Stimulated activated CD8-positive, alpha-beta memory T cell treated with anti-CD3 and anti-CD28 coated beads, Interleukin-7, amount 100 ng/mL, for 1 hour (primary cell): ENCODE measurements at places on chromosomes 12 and 14.
A peak's percentile ranks its signal among the peaks of the same experiment; 100 is the strongest.

- no peak for DNase-seq
These were observed 16.9 kb downstream of the ETV6 start for GRCh38 chr12:11666131-11667050.

DNA sequence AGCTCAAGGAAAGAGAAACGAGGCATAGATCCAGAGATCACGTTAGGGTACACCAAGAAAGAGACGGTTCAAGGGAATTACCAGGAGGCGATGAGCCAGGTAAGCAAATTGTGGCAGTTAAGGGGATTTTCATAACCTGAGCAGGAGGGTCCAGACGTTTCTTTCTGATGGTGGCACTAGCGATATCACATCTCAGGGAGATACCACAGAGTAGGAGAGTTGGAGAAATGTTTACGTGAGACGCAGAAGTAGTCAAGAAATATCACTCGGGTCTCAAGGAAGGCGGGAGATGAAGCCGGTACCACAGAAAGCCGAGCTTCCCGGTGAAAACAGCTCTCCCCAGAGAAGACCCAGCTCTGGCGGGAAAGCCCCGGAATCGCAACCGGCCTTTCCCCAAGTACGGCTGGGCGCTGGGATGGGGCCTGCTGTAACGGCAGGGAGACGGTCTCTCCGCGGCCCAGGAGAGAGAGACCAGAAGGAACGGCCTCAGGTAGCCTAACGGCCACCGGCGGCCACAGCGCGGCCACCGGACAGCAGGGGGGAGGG is 485 bp downstream of the SENP1 start:
- DNase-seq, result peak; percentile 27

DNA sequence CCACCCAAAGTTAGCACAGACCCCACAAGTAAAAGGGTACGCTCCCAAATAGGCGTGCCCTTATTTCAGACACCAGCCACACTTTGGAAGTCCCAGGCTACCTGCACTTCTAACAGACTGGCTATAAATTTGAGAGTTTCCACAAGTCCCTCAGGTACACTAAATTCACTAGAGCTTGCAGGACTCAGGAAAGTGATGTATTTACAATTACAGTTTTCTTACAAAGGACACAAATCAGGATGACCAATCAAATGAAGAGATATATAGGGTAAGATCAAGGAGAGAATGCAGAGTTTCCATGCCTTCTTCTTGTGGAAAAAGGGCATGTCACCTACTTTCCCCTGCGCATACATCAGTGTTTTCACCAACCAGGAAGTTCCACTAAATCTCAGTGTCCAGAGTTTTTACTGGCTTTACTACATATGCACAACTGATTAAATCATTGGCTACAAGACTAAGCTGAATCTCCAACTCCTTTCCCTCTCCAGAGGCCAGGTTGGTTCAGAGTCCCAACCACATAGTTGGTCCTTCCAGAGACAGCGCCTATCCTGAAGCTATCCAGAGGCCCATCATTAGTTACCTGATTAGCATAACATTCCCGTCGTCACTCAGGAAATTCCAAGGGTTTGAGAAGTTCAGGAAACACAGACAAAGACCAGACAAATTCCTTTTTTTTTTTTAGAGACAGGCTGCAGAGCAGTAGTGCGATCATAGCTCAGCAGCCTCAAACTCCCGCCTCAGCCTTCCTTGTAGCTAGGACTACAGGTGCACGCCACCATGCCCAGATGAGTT is 84.2 kb downstream of the DENND5B start:
- no peak for DNase-seq

GRCh38 chr14:100678469-100678828 is 48.2 kb upstream of the DLK1 start:
- no peak for DNase-seq
